ENCODE measurements at places on chromosomes 6 and 20. TPM values are rescaled to one million over a fixed set of nuclear protein-coding genes. Genes with fewer than 3 reads are reported as not detected.
A peak's percentile ranks its signal among the peaks of the same experiment; 100 is the strongest.

GRCh38 chr20:50789968-50790650, 4.8 kb upstream of the BCAS4 start:
- DNase-seq = no peak

DNA sequence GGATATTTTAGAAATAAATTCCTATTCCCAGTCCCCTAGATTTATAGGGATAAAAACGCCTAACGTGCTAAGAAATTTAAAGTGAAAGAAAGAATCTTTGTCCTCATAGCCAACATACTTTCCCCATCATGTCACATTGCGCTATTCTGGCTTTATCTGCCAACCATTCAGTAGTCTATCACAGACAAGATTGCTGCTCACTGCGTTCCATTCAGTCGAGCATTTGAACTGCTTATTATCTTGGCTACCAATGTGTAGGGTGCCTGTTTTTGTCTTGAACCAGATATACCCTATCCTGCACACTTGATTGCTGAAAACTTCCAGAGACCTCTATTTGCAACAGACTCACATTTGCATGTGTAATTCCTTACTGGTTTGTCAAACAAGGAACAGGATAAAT, 751.5 kb downstream of the EPHA7 start:
- DNase-seq = no peak

GRCh38 chr6:5776706-5777390, 229.9 kb downstream of the NRN1 start:
- no peak for DNase-seq

- DNase-seq = no peak
These were observed 25.7 kb downstream of the TTI1 start for GRCh38 chr20:38007526-38007925.

DNA sequence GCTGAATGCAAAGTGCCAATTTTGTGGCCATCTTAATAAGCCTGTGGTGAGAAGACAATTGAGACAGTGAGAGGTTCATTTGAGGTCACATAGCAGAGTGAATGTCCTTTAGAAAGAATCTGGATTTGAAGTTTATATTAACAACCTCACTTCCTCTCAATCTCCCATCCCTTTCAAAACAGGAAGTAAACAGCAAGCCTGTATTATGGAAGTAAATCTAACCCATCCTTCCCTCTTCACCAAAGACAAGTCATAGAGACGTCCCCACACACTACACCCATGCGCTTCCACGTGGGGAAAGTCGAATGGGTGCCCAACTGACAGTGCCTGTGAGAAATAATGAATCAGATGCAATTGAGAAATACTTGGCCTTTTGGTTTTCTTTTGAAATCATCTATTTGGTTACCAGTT, 28.8 kb upstream of the CCND3 start:
- DNase-seq = peak; percentile 40

- DNase-seq = no peak
These were observed 45.1 kb upstream of the FOXA2 start for GRCh38 chr20:22629447-22629846.

GRCh38 chr6:112337209-112337638, 9.9 kb upstream of the RFPL4B start:
- peak; percentile 52 for DNase-seq

ASIP gene
- polyA plus RNA-seq = not detected

DNA sequence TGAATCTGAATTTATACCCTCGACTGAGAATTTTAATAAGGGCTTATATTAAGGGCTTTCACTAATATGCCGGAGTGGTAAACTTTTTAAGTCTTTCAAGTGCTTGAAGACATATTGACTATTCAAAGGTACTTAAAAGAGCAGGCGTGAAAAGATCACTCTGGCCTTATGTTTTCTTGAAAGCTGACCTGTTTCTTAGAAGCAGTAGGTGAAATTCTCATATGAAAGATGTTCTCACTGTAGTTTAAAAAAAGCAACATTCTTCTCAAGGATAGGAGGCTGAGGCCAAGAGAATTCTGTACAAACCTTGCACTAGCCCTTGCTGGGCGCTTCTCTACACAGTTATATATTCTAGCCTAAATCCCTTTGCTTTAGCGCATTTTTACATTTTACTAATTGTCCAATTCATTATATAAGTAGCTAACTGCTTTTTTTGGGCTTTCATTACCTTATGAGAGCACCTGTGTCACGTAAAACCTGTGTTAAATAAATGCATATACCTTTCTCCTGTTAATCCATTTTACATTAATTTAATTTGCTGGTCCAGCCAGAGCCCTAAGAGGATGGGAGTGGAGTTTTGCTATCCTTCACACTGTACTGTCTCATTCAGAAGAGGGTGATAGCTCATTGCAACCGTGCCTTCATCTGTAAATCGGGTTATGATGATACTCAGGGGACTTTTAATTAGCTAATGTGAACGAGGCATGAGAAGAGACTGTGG, 59.6 kb upstream of the HFE start:
- DNase-seq = no peak

DEFB115 gene
- not detected for polyA plus RNA-seq

DNA sequence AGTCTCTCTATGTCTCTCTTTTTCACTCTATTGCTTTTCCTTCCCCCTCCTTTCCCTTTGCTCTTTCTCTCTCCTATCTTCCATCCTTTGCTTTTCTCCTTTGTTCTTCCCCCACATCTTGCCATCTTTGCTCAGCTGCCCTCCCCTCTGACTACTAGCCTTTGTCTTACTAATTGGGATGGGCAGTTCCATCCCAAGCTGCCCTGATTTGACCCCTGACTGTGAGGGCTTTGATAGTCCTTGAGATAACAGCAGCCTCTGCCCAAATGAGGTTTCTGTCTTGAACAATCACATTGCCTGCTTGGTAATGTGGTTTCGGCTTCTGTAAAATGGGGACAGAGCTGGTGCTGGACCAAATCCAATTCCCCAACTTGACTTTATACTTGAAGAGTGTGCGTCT, 327.7 kb downstream of the DHX35 start:
- no peak for DNase-seq

ADGRF1 gene
- polyA plus RNA-seq = 51.5 TPM

DNA sequence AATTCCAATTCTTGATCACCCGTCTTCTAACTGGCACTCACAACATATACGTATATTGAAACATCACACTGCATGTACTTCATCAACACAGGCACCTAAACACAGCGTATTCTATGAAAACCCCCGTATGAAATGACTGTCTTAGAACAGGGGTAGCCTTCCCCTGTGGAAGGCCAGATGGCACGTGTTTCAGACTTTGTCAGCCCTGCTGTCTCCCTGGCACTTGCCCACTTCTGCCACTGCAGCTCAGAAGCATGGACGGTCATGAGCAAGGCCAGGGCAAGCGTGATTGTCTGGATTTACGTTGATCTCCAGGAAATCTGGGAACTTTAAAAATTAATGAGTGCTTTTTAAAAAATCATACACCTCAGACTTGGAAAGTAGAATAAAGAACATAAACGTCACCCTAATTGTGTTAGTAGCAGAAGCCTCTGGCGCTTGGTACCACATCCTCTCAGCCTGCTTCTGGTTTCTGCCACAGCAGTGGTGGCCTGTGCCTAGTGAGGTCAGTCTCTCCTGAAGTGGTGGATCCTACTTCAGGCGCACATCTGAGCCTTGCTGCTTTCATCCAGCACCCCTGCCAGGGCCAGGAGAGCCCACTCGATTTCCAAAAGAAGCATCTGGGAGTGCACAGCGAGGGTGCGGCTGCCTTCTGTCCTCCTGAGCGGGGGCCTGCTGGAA, 18.3 kb downstream of the PDE10A start:
- no peak for DNase-seq

DNA sequence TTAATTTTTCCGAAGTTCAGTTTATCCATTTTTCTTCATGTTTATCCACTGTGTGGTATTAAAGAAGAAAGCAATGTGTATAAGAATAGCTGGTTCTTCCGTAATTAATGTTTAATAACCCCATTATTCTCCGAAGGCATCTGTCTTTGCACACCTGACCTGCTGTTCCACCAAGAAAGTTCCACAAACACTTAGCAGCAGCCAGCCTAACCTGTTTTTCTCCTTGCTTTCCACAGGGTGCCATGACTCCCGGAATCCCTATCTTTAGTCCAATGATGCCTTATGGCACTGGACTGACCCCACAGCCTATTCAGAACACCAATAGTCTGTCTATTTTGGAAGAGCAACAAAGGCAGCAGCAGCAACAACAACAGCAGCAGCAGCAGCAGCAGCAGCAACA, 7.4 kb downstream of the TBP start:
- DNase-seq = no peak

OR12D3 gene
- polyA plus RNA-seq = not detected

GRCh38 chr6:18269253-18269652, 4.9 kb upstream of the DEK start:
- peak; percentile 53 for DNase-seq

DNA sequence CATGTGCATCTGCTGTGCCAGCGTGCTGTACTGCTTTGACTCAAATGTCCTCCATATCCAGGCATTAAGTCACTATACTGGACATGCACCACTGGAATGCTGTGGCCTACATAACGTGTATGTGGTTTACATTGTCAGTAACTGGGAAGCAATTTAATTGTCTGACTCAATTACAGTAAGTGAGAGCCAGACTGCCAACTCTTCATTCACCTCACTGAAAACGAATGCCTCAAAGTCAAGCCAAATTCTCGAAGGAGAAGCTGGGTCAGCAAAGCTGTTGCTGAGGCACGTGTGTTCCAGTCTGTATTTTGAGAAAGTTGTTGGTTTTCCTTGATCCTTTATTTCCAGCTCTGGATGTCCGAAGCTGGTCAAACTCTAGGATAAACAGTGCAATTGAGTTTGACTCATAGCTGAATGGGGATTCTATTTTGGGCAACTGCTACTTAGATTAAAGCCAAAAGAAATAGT, 534.3 kb downstream of the COL12A1 start:
- DNase-seq = peak; percentile 52

PTCHD4 gene
- polyA plus RNA-seq = 0.87 TPM

DNA sequence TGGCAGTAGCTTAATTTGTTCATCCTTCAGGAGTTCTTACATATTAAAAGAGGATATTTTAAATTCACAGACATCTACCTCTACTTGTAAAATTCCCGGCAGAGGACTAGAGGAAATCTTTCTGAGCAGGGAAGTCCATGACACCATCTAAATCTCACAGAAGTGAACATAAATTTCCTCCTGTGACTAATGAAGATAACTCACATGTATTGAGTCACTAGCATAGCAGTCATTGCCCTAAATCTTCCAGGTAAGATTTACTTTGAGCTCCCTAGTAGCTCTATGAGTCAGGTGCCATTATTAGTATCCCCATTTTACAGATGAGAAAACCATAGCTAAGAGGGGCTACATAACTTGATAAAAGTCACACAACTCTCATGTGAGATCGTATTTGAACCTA, 1058.6 kb upstream of the FLRT3 start:
- DNase-seq = peak; percentile 54

GRCh38 chr20:11766961-11767360, 150.7 kb upstream of the BTBD3 start:
- no peak for DNase-seq

GRCh38 chr6:16318953-16319720, 80.8 kb downstream of the GMPR start:
- no peak for DNase-seq

DNA sequence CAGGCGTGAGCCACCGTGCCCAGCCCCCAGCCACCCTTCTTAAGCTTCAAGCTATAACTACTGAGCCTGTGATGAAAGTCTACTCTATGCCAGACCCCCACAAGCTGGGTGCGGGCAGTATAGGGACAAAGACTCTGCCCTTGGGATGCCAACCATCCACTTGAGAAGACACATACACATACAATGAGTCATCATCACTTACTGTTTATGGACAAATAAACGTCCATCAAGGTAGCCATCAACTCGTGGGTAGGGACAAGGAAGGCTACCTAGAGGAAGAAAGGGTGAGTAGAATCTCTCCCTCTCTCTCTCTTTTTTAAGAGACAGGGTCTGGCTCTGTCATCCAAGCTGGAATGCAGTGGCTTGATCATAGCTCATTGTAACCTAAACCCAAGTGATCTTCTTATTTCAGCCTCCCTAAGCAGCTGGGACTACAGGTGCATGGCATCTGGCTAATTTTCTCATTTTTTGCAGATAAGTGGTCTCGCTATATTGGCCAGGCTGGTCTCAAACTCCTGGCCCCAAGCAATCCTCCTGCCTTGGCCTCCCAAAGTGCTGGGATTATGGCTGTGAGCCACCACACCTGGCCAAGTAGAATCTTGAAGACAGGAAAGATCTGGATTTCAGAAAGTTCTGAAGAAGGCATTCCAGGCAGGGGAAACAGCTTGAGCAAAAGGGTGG, 2.6 kb upstream of the TP53INP2 start:
- DNase-seq = no peak

- no peak for DNase-seq
These were observed 538.0 kb downstream of the UTRN start for GRCh38 chr6:144823131-144823530.

DNA sequence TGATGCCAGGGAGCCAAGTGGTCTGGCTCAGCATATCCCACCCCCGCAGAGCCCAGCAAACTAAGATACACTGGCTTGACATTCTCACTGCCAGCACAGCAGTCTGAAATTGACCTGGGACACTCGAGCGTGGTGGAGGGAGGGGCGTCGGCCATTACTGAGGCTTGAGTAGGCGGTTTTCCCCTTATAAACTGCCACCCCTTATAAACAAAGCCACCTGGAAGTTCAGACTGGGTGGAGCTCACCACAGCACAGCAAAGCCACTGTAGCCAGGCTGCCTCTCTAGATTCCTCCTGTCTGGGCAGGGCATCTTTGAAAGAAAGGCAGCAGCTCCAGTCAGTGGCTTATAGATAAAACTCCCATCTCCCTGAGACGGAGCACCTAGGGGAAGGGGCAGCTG, 19.4 kb downstream of the TINAG start:
- no peak for DNase-seq

KAT14 gene
- polyA plus RNA-seq = 11.2 TPM

- no peak for DNase-seq
These were observed 152.7 kb upstream of the SLC22A16 start for GRCh38 chr6:110629153-110629552.

DNA sequence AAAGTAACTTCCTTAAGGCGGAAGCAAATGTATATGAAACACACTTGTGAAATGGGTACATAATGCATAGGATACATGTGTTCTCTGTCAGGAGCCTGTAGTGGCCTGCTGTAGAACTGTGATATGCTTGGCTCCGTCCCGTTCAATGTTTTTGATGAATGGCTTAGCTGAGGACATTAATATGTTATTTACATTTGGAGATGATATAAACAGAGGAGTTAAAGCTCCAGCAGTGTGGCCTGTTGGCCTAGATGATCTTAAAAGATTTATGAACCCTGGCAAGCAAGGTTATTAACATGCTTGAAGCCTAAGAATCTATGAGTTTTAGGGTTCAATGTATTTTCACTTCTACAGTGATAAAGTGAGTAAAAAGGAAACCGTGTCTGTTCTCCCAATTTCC, 59.2 kb downstream of the AKAP12 start:
- DNase-seq = no peak
